ENCODE measurements at places on chromosomes 3 and 15. TPM values are rescaled to one million over a fixed set of nuclear protein-coding genes. Genes with fewer than 3 reads are reported as not detected.

FOXB1 gene
- not detected for total RNA-seq

P3H2 gene
- total RNA-seq, result 7.3 TPM

DNA sequence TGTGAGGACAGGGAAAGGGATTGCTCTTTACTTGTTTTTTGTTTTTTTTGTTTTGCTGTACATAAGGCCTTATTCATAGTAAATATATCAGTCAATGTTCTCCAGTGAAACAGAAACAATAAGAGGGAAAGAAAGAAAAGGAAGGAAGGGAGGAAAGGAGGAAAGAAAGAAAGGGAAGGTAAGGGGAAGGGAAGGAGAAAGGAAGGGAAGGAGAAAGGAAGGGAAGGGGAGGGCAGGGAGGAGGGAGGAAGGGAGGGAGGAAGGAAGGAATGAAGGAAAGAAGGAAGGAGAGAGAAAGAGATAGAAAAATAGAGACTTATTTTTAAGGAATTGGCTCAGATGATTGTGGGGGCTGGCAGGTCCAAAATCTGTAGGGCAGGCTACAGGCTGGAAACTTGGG is 37.2 kb downstream of the TIMP4 start:
- H3K27me3 ChIP-seq, result no peaks in the 10 kb centered on the region
- H3K27ac ChIP-seq, result no peak overlapping the region
- no peak for DNase-seq
- no peaks in the 10 kb centered on the region for H3K36me3 ChIP-seq
- no peaks in the 10 kb centered on the region for H3K4me1 ChIP-seq

B3GNT5 gene
- 50.3 TPM for total RNA-seq

MYRIP gene
- total RNA-seq, result 12.4 TPM

DNA sequence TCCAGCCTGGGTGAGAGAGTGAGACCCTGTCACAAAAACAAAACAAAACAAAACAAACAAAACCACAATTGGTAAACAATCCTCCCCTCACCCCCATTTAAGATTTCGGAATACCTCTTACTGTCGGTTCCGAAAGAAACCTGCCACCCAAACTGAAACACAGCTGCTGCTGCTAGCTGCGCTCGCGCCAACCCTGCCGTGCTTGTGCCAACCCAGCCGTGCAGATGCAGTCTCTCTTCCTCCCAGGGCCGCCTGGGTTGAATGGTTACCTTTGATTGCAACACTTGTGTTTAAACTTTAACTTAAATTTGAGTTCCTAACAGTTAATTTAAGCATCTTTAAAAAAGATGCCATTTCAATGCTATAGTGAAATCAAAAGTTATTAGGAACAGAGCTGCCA is 28.5 kb upstream of the SPTBN5 start:
- no peaks in the 10 kb centered on the region for H3K27me3 ChIP-seq
- peaks cover 4% of the 10 kb centered on the region for H3K4me1 ChIP-seq
- H3K36me3 ChIP-seq, result no peaks in the 10 kb centered on the region
- H3K4me3 ChIP-seq, result no peak overlapping the region
- no peak overlapping the region for H3K27ac ChIP-seq

DNA sequence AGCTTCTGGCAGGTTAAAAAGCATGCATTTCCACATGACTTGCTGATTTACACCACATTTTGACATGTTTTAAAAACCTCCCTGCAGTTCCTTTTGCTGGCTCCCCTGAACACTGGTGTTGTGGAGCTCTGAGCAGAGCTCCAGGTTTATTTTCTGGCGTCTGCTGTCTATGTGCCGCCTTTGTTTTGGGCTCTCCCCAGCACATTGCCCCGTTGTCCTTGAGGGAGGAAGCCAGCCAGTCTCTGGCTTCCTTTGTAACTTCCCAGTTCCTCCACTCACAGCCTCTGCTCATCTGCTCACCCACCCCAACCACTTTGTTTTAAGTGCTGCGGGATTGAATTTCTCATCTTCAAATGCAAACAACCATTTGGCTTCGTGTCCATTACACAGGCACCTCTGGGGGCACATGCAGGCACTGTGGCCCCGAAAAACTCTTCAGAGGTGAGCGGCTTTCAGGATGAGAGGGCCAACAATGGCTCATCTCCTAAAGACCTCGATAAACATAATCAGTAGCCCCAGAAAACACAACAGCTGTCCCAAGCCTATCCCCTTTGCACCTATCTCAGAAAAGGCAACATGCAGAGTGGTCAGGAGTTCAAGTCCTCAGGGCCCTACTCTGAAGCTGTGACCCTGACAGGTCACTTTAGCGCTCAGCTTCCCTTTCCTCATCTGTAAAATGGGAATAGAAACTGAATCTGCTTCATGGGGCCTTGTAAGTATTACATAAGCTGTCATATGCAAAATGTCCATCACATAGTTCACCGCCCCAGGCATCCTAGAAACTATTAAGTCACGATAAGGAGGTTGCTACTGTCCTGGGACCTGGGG is 1.3 kb upstream of the MEF2A start:
- H3K4me1 ChIP-seq, result peaks cover 15% of the 10 kb centered on the region
- DNase-seq, result peak; percentile 52
- H3K27me3 ChIP-seq, result no peaks in the 10 kb centered on the region
- peak overlapping the region; percentile 92 for H3K4me3 ChIP-seq
- H3K27ac ChIP-seq, result peak overlapping the region; percentile 98

GRCh38 chr3:102299125-102299877 is 135.5 kb upstream of the ZPLD1 start:
- H3K27ac ChIP-seq, result no peak overlapping the region
- H3K4me3 ChIP-seq, result no peak overlapping the region
- H3K27me3 ChIP-seq, result no peaks in the 10 kb centered on the region

GRCh38 chr15:45646220-45646619 is 11.4 kb downstream of the SQOR start:
- no peak for DNase-seq
- peaks cover 6% of the 10 kb centered on the region for H3K4me1 ChIP-seq
- H3K27ac ChIP-seq, result no peak overlapping the region
- no peak overlapping the region for H3K4me3 ChIP-seq
- no peaks in the 10 kb centered on the region for H3K27me3 ChIP-seq
- peaks cover 7% of the 10 kb centered on the region for H3K36me3 ChIP-seq

TMEM207 gene
- total RNA-seq, result not detected

DNA sequence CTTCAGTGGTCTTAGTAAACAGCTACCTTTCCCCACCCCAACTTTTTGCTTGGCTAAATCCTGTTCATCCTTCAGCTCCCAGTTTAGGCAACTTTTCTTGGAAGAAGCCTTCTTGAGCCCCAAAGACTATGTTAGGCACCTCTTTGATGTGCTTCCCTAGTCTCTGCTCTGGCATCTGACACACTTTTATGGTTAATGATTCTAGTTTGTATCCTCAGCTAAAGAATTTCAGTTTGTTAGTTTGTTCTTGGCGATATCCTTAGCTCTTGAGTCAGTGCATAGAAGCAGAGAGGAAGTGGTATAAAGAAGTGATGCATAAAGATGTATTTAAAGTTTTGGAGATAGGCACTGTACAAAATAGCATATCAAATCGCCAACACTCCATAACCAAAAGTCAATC is 168.4 kb downstream of the WDR72 start:
- no peaks in the 10 kb centered on the region for H3K4me1 ChIP-seq
- no peaks in the 10 kb centered on the region for H3K36me3 ChIP-seq

GRCh38 chr3:26236531-26236930 is 386.0 kb upstream of the LRRC3B start:
- no peaks in the 10 kb centered on the region for H3K36me3 ChIP-seq
- no peaks in the 10 kb centered on the region for H3K27me3 ChIP-seq
- DNase-seq, result no peak
- no peak overlapping the region for H3K4me3 ChIP-seq

WDR72 gene
- total RNA-seq, result not detected

CFAP100 gene
- not detected for total RNA-seq

GRCh38 chr3:192825216-192825615 is 92.4 kb downstream of the MB21D2 start:
- H3K4me3 ChIP-seq, result no peak overlapping the region
- no peaks in the 10 kb centered on the region for H3K36me3 ChIP-seq
- H3K27me3 ChIP-seq, result no peaks in the 10 kb centered on the region
- H3K27ac ChIP-seq, result no peak overlapping the region

DNA sequence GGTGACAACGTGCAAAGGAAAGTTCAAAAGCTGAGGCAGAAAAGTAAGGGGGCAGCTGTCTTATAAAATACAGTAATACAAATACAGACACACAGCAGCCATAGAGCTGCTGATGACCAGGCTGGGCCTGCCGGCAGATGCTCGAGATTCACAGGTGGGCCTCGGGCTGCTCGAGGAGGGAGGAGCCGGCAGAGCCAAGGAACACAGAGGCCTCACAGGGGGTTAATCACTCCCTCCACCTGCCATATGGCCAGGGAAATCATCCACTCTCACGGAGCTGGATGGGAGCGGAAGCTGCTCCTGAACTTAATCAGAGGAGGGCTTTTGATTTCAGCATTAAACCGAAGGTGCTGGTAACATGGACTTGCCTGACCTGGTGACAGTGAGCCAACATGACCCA is 29.6 kb upstream of the MGLL start:
- no peaks in the 10 kb centered on the region for H3K36me3 ChIP-seq
- no peak overlapping the region for H3K4me3 ChIP-seq
- H3K27ac ChIP-seq, result no peak overlapping the region
- H3K4me1 ChIP-seq, result no peaks in the 10 kb centered on the region
- no peaks in the 10 kb centered on the region for H3K27me3 ChIP-seq

DNA sequence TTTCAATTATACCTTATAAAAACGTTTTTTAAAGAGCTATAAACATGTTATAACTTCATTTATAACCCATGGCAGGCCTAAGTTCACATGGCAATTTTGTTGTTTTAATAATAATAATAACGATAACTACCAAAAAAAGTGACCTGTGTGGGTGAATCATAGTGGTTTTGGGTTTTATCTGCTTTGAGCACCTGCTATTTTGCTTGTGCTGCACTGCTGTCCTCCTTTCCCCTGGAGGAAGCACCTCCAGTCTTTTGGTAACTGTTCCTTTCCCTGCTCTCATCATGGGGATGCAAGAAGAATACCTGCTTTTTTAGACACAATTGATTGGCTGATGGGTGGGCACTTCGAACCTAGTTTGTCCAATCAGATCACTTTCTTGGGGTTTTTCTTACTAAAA is 388.0 kb upstream of the TBL1XR1 start:
- H3K4me3 ChIP-seq, result no peak overlapping the region
- H3K4me1 ChIP-seq, result no peaks in the 10 kb centered on the region
- no peak overlapping the region for H3K27ac ChIP-seq

PXYLP1 gene
- total RNA-seq, result 21.4 TPM

DNA sequence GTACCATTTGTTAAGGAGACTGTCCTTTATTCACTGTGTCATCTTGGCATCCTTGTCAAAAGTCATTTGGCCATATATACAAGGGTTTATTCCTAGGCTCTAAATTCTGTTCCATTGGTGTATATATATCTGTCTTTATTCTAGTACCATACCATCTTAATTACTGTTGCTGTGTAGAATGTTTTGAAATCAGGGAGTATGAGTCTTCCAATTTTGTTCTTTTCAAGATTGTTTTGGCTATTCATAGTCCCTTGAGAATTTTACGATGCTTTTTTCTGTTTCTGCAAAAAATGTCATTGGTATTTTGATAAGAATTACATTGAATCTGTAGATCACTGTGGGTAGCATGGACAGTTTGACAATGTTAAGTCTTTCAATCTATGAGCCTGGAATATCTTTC is 28.7 kb downstream of the PFN2 start:
- H3K27me3 ChIP-seq, result no peaks in the 10 kb centered on the region
- H3K4me1 ChIP-seq, result no peaks in the 10 kb centered on the region
- no peak for DNase-seq
- no peak overlapping the region for H3K4me3 ChIP-seq
- H3K27ac ChIP-seq, result no peak overlapping the region
